ENCODE measurements at places on chromosomes 5 and 9. TPM values are rescaled to one million over a fixed set of nuclear protein-coding genes. Genes with fewer than 3 reads are reported as not detected.

DNA sequence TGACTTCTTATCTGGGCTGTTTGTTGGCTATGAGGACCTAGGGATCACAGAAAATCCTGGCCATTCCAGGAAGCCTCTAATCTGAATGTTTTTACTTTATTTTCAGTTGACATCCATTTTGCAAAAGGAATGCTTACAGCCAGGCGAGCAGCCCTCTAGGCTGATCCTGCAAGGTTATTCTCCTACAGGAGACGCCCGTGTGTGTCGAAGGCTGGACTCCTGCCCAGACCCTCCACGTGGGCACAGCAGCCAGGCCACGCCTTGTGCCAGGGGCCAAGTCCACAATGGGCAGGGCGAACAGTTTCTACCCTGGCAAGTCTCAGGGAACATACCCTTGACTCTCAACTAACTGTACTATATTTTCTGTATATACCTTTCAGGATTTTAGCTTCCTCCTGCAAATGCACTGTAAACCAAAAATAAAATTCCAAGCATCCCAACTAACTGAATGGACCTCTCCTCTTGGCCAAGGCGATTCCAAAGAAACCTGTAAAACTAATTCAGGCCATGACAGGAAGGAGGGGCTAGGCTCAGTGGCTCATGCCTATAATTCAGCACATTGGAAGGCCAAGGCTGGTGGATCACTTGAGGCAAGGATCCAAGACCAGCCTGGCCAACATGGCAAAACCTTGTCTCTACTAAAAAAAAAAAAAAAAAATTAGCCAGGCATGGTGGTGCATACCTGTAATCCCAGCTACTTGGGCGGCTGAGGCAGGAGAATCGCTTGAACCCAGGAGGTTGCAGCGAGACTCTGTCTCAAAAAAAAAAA, 5.7 kb downstream of the CMBL start:
- no peak for DNase-seq

DNA sequence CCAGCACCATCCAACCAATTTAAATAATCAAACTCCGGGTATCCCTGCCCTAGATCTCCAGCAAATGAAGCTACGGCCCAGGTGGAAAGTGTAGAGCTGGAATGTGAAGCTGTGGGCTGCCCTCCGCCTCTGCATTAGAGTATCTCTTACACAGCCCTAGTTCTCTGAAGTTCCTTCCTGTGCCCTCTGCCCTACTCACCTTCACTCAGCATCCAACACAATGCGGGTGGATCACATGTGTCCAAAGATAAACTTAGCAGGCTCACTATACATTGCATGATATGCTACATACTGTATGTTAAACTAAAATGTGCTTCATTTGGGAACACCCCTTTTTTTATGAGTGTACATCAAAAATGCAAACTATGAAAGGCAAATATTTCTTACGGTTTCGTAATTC, 70.0 kb upstream of the RAD23B start:
- no peak for DNase-seq

- DNase-seq, result no peak
Measured at GRCh38 chr9:35075358-35075757, 2.9 kb upstream of the VCP start.

DNA sequence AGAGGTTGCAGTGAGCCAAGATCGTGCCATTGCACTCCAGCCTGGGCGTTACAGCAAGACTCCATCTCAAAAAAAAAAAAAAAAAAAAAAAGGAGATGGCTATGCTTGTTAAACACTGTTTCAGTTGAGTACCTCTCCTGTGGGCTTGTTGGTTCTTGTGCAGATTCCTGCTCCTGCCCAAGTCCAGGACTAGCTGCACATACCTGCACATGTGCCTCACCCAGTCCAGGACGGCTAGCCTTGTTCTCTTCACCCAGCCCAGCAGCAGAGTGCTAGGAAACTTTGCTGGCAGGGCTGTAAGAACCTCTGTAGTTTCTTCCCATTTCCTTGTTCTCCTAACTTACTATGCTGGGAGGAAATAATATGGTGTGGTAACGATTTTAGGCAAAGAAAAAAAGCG, 234.1 kb upstream of the DMRT1 start:
- DNase-seq, result no peak

Gene CCDC192
- not detected for polyA plus RNA-seq
